ENCODE measurements at places on chromosomes 6 and 20.

GRCh38 chr20:60092729-60093128, 134.5 kb downstream of the CDH26 start:
- no peak for DNase-seq

DNA sequence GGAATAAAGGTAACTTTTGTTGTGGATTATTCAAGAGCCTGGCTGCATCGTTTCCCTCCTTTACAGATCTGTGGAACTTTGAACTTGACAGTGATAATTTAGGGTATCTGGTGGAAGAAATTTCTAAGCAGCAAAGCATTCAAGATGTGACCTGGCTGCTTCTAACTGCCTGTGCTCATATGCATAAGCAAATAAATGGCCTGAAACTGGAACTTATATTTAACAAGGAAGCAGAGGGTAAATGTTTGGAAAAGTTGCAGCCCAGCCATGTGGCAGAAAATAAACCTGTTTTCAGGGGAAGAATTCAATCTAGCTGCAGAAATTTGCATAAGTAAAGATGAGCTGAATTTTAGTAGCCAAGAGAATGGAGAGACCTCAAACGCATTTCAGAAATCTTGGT, 173.5 kb downstream of the C6orf118 start:
- DNase-seq, result no peak

GRCh38 chr6:139863346-139863745, 488.9 kb upstream of the CITED2 start:
- no peak for DNase-seq

DNA sequence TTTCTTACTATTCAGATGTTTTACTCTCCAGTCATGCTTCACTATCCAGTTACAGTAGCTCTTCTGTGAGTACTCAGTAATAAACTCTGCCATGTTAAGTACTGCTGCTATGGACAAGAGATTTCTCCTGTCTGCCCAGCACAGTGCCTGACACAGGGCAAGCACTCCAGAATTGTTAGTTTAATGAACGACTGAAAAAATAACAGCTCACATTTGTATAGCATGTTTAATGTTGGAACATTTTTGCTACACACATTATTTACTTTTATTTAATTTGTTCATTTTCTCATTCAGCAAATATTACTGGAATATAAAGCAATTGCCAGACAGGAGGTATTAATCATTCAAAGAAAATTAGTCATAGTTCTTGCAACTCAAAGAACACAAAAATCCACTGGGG, 142.6 kb upstream of the HMGN3 start:
- DNase-seq, result no peak

GRCh38 chr6:114080891-114081510, 110.1 kb upstream of the HDAC2 start:
- no peak for DNase-seq

- no peak for DNase-seq
Observed at GRCh38 chr6:38364775-38365174, 275.0 kb downstream of the BTBD9 start.

DNA sequence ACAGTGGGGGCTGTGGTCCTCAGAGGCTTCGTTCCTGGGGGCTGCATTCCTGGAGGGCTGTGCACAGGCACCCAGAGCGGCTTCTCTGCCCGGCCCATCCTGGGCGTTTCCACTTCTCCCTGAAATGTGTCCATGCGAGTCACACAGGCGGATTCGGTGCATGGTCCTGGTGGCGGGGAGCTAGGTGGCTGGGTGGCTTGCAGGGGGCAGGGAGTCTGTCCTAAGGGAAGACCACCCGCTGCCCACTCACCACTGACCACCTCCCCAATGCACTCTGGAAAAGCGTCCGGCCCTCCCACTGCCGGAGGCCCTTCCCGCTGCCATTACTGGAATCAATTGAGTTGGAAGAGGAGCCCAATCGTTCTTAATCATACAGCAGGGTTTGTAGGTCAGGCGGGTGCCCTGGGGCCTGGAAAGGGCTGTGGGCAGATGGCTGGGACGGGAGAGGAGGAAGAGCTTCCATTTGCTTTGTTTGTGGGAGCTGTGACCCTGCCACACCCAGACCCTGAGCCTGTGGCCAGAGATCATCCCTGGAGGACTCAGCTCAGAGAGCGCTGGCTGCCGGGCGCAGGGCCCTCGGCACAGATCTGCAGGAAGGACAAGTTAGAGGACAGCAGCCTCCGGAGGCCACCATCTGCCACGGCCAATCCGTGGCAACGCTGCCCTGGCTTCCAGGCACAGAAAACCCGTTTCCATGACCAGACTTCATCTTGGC, 6.4 kb downstream of the CHRNA4 start:
- no peak for DNase-seq

DNA sequence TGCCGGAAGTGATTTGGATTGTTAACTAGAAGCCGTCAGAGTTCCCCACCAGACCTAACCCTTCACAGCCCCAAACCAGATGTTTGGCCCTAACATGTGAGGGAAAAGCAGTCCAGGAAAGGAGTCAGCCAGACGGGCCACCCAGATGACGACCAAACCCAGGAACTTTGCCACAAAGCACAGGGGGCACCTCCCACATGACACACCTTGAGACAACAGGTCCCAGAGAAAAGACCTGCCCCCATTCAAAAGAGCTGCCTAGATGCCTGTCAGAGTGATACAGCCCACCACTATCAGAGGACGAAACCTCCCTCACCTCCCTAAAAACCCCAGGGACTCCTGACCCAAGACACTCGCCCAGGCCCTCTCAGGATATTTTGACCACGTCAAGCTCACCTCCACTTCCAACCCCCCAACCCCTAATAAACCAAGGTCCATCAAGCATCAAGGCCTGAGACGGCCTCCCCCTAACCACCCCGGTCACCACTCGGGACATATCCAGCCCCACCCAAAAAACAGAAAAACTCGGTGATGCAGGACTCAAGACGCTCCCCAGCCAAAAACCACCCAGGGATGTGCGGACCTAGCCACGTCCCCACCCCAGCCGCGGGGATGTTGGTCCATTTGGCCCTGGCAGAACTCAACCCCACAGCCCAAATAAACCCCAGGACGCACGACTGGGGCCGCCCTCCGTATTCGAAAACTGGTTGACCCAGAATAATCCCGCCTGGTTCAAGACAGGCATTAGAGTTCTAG, 662 bp downstream of the ZNF343 start:
- DNase-seq, result no peak

GRCh38 chr6:168524571-168525001, 83.6 kb downstream of the SMOC2 start:
- DNase-seq, result no peak

DNA sequence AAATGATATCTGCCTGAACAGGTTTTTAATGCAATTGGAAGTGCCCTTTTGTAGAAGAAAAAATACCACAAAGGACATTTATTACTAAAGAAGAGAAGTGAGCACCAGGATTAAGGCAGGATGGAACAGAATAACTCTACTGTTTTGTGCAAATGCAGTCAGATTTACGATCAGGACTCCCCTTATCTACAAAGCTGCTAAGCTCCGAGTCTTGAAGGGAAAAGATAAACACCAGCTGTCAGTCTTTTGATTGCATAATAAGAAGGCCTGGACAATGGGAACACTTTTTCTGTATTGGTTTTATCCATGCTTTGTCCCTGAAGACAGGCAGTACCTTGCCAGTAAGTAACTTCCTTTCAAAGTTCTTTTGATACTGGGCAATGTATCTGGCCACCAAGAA, 797.9 kb upstream of the SLC35B3 start:
- DNase-seq, result no peak

DNA sequence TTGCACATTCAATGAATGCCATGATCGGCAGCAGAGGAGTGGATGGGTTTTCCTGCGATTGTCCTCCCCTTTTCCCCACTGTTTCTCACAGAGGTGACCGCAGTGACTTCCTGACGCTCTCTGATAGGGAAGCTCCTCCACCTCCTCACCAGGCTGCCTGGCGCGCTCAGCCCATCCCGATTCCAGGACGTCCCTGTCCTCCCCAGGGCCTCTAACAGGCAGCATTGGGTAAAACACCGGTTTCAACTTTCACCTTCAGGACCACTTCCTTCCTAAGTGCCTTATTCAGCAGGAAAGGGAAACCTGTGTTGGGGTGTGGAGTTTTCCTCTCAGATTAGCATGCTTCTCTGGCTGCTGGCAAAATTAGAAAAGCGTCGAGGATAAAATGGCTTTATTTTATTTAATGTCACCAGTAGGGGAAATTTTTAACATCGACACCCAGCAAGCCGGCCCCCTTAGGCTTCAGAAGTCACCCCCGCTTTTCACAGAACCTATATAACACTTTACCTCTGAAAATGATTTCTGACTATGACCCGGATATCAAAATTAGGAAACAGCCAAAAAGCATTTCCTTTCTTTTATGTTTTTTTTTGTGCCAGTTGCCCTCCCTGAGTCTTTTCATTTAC, 570.4 kb upstream of the GJE1 start:
- no peak for DNase-seq

GRCh38 chr6:144955392-144955791, 670.3 kb downstream of the UTRN start:
- DNase-seq, result no peak

GRCh38 chr6:137737836-137738596, 129.0 kb upstream of the TNFAIP3 start:
- no peak for DNase-seq

GRCh38 chr6:152204591-152204990, 397.1 kb downstream of the ESR1 start:
- DNase-seq, result no peak
